ENCODE measurements at places on chromosomes 2 and 18. TPM values are rescaled to one million over a fixed set of nuclear protein-coding genes. Genes with fewer than 3 reads are reported as not detected.

GRCh38 chr2:42286268-42286946 is 74.6 kb downstream of the COX7A2L start:
- H3K27me3 ChIP-seq, result no peaks in the 10 kb centered on the region
- no peak overlapping the region for H3K27ac ChIP-seq
- peaks cover 29% of the 10 kb centered on the region for H3K4me1 ChIP-seq
- no peak for DNase-seq
- H3K4me3 ChIP-seq, result no peak overlapping the region

Gene ABCA12
- not detected for total RNA-seq

GRCh38 chr2:58054264-58054663 is 7.7 kb downstream of the VRK2 start:
- peaks cover 14% of the 10 kb centered on the region for H3K4me1 ChIP-seq
- no peak overlapping the region for H3K27ac ChIP-seq
- peaks cover 51% of the 10 kb centered on the region for H3K36me3 ChIP-seq

DNA sequence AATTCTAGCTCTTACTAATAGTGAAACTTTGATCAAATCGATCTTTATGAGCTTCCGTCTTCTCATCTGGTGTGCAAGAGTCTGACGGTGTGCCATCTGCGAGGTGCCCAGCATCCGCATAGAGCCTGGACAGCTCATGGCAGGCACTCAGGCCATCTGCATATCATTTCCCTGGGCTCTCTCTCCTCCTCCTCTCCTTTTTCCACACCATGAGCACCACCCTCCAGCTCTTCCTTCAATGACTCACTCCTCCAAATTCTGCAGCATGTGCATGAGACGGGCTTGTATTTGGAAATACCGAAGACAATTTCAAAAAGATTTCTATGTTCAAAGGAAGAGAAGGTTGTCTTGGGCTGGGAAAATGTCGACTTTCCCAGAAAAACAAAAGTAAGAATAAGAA is 161.1 kb downstream of the CCBE1 start:
- no peak overlapping the region for H3K4me3 ChIP-seq
- peaks cover 4% of the 10 kb centered on the region for H3K27me3 ChIP-seq
- H3K36me3 ChIP-seq, result no peaks in the 10 kb centered on the region

Gene ASIC4
- not detected for total RNA-seq

DNA sequence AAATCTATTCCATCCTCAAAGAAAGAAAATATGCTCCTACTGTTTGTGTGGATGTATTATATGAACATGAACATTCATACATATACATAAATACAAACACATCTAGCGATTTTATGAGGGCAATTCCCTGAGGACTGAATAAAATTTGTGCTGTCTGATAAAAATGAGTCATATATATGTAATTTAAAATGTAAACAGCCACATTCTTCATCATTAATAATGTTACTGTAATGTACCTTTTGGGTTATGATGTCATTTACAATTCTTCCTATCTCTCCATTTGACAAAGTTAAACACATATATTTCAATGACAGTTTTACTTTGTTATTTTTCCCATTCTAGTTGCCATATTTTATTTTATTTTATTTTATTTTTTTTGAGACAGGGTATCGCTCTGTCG is 91.3 kb upstream of the ZFP36L2 start:
- no peak for DNase-seq
- peaks cover 10% of the 10 kb centered on the region for H3K4me1 ChIP-seq
- no peak overlapping the region for H3K27ac ChIP-seq
- H3K36me3 ChIP-seq, result peaks cover 23% of the 10 kb centered on the region
- no peak overlapping the region for H3K4me3 ChIP-seq

- no peak for DNase-seq
- no peaks in the 10 kb centered on the region for H3K36me3 ChIP-seq
- H3K27me3 ChIP-seq, result no peaks in the 10 kb centered on the region
- no peak overlapping the region for H3K27ac ChIP-seq
- H3K4me1 ChIP-seq, result peaks cover 18% of the 10 kb centered on the region
- no peak overlapping the region for H3K4me3 ChIP-seq
Measured at GRCh38 chr2:172336681-172337080, 90.7 kb upstream of the ITGA6 start.

- no peaks in the 10 kb centered on the region for H3K36me3 ChIP-seq
- H3K4me1 ChIP-seq, result no peaks in the 10 kb centered on the region
- H3K27me3 ChIP-seq, result peaks cover 20% of the 10 kb centered on the region
- H3K4me3 ChIP-seq, result no peak overlapping the region
- no peak for DNase-seq
Measured at GRCh38 chr2:215878476-215879063, 134.8 kb downstream of the MREG start.

GRCh38 chr18:75207310-75208154 is 1.4 kb downstream of the PTGR3 start:
- H3K36me3 ChIP-seq, result peaks cover 23% of the 10 kb centered on the region
- peak overlapping the region; percentile 94 for H3K4me3 ChIP-seq
- H3K27me3 ChIP-seq, result peaks cover 26% of the 10 kb centered on the region
- peak overlapping the region; percentile 89 for H3K27ac ChIP-seq

Gene ALLC
- not detected for total RNA-seq

DNA sequence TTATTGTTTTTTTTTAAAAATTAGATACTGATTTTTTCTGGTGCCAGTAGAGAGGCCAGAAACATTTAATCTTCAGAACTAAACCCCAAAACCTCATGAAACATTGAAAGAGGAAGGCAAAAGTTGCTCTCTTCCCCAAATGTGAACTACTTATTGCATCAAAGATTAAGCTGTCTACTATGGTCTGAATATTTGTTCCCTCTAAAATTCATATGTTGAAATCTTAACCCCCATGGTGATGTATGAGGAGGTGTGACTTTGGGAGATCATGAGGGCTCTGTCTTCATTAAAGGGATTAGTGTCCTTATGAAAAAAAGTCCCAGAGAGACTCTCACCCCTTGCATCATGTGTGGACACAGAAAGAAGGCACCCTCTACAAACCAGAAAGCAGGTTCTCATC is 28.2 kb upstream of the SLC8A1 start:
- no peaks in the 10 kb centered on the region for H3K36me3 ChIP-seq
- H3K27ac ChIP-seq, result no peak overlapping the region
- H3K27me3 ChIP-seq, result peaks cover 2% of the 10 kb centered on the region
- H3K4me1 ChIP-seq, result no peaks in the 10 kb centered on the region

Gene CFAP210
- total RNA-seq, result not detected

Gene MYL1
- total RNA-seq, result not detected

Gene ASXL3
- not detected for total RNA-seq

DNA sequence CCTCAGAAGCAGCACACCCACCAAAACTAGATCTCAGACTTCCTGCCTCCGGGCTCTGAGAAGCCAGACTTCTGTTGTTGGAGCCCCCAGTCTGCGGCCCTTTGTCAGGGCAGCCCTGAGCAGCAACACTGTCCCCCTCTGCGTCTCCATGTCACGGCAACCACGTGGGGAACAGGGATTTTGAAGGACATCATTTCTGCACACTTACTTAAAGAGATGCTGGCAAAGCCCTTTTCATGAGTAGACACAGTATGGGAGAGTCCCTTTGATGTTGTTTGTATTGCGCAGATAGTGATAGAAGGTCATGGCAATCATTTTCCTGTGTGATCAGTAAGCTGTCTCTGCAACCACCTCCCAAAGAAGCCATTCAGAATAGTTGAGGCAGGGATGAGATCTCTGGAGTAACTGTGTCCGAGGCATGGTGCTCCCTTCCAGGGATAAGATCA is 69.1 kb upstream of the ID2 start:
- no peak overlapping the region for H3K4me3 ChIP-seq
- peaks cover 7% of the 10 kb centered on the region for H3K27me3 ChIP-seq

- H3K27me3 ChIP-seq, result no peaks in the 10 kb centered on the region
- no peak overlapping the region for H3K27ac ChIP-seq
- DNase-seq, result no peak
- no peak overlapping the region for H3K4me3 ChIP-seq
Measured at GRCh38 chr2:148742373-148742772, 97.8 kb downstream of the EPC2 start.

- DNase-seq, result no peak
- H3K36me3 ChIP-seq, result no peaks in the 10 kb centered on the region
- H3K4me3 ChIP-seq, result no peak overlapping the region
Measured at GRCh38 chr2:12606472-12607000, 110.2 kb upstream of the TRIB2 start.

- no peaks in the 10 kb centered on the region for H3K36me3 ChIP-seq
- peaks cover 4% of the 10 kb centered on the region for H3K4me1 ChIP-seq
- no peak overlapping the region for H3K4me3 ChIP-seq
- no peak for DNase-seq
- H3K27me3 ChIP-seq, result no peaks in the 10 kb centered on the region
- no peak overlapping the region for H3K27ac ChIP-seq
Measured at GRCh38 chr2:127455566-127456493, 37.6 kb downstream of the PROC start.

DNA sequence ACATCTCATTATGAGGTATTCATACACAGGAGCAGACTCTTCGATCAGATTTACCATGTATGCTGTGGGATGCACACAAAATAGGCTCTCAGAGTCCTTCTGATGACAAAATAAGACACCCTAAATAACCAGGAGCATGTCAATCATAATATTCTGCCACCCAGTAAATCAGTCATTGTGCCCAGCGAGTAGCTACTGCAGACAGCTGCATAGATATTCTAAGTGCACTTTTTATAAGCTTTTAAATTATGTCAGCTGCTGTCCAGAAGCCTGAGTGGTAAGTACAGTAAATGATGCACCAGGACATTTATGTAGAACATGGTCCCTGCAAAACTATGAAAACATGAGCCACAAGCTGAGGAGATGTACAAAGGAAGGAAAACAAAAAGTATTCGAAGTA is 102.9 kb downstream of the CCDC141 start:
- H3K27ac ChIP-seq, result no peak overlapping the region
- H3K4me1 ChIP-seq, result peaks cover 3% of the 10 kb centered on the region
- no peak for DNase-seq

DNA sequence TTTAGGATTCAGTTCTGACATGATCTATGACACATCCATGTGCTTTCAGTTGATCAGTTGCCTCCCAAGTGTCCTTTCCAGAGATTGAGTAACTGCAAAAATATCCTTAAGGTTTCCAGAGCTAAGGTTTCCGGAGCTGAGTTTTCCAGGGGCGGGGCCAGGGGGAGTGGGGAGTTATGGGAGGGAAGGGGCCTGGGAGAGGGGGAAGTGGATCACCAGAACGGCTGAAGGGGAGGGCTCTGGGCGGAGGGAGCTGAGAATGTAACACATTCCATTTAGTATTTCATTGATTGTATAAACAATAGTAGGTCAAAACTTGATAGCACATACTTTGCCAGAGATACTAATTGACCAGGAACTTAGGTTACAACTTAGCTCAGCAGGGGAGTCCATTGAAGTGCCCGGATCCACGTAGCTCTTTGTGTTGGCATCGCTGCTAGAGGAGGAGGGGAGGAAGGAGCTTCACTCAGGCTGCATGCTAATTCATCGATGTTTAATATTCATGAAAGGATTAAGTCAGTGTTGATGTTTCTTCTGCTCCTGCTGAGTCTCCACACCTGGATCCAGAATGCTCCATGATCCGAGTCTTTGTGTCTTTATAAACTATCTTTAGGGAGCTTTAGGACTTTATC is 289.8 kb downstream of the ALPK2 start:
- H3K4me3 ChIP-seq, result no peak overlapping the region
- no peak overlapping the region for H3K27ac ChIP-seq
- DNase-seq, result no peak
- H3K27me3 ChIP-seq, result no peaks in the 10 kb centered on the region
- H3K4me1 ChIP-seq, result no peaks in the 10 kb centered on the region

Gene ACMSD
- total RNA-seq, result not detected

DNA sequence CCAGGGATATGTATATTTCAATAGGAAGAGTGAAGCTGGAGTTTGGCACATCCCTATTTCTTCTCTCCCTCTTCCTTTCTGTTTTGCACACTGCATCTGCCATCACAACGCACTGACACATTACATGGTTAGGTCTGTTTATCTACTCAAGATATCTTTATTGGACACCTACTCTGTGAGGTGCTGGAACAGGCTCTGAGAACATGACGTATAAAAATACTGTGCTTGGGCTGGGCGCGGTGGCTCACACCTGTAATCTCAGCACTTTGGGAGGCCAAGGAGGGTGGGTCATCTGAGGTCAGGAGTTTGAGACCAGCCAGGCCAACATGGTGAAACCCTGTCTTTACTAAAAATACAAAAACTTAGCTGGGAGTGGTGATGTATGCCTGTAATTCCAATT is 653.3 kb downstream of the SLC4A3 start:
- H3K27me3 ChIP-seq, result no peaks in the 10 kb centered on the region
- DNase-seq, result no peak
- no peak overlapping the region for H3K27ac ChIP-seq
- H3K36me3 ChIP-seq, result no peaks in the 10 kb centered on the region
